ENCODE measurements at places on chromosomes 4 and X.
A peak's percentile ranks its signal among the peaks of the same experiment; 100 is the strongest.

DNA sequence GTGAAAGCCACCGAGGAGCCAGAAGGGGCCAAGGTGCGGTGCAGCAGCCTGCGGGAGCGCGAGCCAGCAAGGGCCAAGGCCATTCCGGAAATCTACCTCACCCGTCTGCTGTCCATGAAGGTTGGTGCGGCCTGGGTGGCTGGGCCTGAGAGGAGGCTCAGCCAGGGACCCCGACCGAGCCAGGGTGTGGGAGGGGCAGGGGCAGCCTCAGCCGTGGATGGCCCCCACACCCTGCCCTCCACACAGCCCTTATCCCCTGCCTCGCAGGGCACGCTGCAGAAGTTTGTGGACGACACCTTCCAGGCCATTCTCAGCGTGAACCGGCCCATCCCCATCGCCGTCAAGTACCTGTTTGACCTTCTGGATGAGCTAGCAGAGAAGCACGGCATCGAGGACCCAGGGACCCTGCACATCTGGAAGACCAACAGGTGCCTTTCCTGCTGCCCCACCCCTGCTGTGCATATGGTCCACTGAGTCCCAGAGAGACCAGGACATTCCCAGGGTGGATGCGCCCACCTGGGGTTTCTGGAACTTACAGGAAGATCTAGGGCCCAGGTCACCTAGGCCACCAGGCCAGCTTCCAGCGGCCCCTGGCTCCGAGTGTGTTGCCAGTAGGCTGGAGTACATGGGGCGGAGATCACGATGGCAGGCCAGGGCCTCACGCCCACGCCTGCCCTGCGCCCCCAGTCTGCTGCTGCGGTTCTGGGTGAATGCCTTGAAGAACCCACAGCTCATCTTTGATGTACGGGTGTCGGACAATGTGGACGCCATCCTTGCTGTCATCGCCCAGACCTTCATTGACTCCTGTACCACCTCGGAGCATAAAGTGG is 3.4 kb upstream of the SRPK3 start:
- no peak for DNase-seq

GRCh38 chr4:1195109-1195671 is 22.8 kb upstream of the SPON2 start:
- DNase-seq = no peak

DNA sequence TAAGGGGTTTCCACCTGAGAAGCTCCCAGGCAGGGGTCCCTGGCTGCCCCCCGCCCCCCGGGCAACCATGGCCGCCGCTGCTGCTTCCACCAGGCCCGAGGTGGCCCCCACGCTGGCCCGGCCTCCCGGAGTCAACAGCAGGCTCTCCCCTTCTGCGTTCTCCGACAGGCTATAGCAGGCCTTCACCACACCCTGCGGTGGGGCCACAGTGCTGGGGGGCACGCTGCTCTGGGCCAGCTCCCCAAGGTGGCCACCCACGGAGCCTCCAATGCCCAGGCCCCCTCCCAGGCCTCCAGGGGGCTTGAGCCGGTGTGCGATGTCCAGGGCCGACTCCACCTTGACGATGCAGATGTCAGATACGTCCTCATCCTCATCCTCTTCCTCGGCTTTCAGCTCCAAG is 72.5 kb downstream of the UBE2K start:
- no peak for DNase-seq

- no peak for DNase-seq
Measured at GRCh38 chrX:97416461-97416860, 532.8 kb downstream of the RPA4 start.

DNA sequence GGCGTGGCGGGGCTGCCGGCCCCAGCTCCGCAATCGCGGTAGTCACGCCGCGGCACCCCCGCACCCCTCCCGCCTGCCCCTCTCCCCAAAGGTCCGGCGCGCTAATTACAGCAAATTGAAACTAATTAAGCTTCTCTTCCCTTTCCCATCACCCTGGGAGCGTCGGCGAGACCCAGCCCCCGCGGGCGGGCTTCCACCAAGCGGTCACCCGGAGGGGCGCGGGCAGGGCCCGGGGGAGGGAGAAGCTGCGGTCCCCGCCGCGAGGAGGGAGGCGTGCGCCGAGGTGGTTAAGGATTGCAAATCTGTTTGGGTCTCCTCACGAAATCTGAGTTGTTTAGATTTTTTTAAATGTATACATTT is 13.1 kb downstream of the ARX start:
- DNase-seq = no peak

DNA sequence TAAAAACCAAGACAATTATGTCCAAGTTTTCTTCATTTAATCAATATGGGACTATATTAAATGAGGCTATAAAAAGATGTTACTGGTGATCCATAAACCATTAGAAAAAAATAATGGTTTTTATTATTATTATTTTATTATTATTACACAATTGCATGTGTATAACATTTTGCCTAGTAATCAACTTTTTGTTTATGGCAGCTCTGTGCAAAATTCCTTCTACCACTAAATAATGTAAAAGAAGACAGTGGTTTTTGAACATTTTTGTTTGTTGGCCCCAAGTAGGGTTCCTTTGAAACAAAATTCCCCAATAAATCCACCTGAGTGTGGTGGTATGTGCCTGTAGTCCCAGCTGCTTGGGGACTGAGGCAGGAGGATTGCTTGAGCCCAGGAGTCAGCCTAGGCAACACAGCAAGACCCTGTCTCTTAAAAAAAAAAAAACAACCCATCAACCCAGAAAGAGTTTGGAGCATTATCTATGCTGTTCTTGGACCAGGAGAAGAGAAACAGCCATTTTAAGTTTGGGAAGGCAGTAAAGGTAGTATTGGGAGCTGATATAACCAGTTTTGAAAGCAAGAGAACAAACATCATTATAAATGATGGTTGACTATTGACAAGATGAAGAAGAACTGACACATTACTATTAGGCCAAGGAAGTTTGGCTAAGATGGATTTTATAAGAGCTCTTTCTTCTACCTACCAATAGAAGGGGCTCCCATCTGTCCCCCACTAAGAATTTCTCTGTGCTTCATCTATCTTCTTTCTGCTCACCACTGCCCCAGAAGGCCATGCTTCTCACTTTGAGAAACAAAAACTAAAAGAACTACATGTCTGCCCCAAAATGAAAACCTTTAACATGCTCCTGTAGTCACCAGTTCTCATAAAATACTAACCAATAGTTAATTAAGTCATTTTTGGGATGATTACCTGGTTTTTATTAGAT is 2.2 kb downstream of the TMEM156 start:
- DNase-seq = no peak

- DNase-seq = no peak
Measured at GRCh38 chr4:183384983-183385382, 59.5 kb upstream of the CDKN2AIP start.

GRCh38 chrX:2374086-2374485 is 126.7 kb downstream of the DHRSX start:
- DNase-seq = peak; percentile 67

GRCh38 chrX:1330605-1331004 is 6.0 kb upstream of the IL3RA start:
- no peak for DNase-seq

DNA sequence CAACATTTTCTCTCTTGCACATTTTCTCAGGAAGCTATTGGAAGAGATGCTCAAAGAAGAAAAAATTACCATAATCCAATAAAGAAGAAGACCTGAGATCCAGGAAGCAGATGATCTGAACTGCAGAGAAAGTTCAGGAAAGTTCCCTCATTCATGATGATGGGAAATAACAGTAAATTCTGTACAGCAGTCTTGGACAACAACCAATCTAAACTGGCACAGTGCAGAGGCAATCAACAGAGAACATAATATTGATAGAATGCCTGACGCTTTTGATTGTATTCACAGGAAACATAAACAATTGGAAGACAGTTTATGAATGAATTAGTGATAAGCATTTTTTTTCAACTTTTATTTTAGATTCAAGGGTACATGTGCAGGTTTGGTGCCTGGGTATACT is 428.9 kb downstream of the KCTD8 start:
- DNase-seq = no peak

DNA sequence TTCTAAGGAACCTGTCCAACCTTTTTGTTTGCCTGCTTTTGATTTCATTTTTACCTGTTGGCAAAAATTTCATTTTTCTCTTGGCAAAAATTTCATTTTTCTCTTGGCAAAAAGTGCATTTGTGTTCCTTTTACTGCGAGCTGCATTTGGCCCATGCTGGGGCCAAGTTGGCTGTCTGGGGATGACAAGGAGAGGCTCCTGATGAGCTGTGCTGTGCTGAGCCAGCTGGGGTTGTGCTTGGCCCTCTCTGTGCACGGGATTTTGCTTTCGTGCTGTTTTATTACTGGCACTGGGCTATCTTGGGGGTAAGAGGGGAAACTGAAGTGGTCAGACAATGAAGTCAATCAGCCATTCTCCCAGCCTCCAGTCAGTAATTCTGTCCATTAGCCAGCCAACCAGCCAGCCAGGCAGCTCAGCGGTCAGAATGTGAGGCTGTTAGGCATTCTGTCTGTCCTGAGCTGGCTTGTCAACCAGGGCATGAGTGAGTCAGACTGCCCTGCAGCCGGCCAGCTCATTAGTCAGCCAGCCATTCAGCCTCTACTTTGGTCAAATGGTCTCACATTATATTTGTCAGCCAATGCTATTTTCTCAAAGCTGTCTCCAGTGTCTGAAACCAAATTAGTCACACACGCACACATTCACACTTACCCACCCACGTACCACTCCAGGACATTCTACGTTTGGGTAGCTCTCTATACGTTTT is 56.9 kb upstream of the PRPS1 start:
- peak; percentile 93 for DNase-seq

GRCh38 chr4:83905952-83906351 is 370.0 kb downstream of the GPAT3 start:
- DNase-seq = no peak

- peak; percentile 77 for DNase-seq
Measured at GRCh38 chrX:8988446-8988845, 45.5 kb downstream of the FAM9B start.

GRCh38 chr4:48913346-48913745 is 6.8 kb upstream of the OCIAD2 start:
- DNase-seq = peak; percentile 90

GRCh38 chr4:182380771-182381181 is 137.6 kb downstream of the TENM3 start:
- DNase-seq = no peak

DNA sequence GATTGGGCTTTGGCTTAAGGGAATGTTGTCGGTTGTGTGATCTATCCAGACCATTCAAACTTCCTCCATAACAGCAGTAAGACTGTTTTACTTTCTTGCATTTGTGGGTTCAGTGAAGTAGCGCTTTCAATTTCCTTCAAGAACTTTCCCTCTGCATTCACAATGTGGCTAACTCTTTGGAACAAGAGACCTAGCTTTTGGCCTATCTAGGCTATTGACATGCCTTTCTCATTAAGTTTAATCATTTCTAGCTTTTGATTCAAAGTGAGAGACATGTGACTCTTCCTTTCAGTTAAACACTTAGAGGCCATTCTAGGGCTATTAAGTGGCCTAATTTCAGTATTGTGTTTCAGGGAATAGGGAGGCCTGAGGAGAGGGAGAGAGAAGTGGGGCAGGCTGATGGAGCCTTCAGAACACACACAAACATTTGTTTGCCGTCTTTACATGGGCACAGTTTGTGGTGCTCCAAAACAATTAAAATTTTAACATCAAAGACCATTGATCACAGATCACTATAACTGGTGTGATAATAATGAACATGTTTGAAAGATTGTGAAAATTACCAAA is 34.1 kb downstream of the ADH5 start:
- DNase-seq = no peak

DNA sequence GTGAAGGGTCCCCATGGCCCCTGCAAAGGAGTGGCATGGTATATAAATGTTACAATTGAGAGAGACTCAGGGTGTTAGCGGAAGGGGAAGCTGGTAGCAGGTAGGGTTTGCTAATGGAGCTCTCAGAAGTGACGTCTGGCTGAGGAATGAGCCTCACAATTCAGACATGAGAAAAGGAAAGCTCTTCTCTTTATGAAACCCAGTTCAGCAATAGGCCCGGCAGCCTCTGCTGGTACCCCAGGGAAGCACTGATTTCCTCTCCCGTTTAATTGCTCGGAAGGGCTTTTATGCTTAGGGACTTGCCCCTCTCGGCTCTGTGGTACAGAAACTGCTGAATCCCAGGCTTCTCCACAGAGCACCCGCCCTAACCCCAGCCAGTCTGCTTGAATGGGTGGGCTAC is 19.4 kb upstream of the AFAP1 start:
- DNase-seq = no peak

DNA sequence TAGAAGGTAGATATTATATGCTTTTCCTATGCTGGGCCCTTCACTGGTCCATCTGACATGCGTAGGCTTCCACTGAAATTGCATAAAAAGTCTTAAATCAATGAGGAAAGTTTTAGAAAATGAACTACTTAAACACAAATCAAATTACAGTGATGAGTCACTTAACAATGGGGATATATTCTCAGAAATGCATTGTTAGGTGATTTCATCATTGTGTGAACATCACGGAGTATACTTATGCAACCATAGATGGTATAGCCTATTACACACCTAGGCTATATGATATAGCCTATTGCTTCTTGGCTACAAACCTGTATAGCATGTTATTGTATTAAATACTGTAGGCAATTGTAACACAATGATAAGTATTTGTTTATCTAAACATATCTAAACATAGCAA is 10.3 kb downstream of the STAP1 start:
- DNase-seq = peak; percentile 41

DNA sequence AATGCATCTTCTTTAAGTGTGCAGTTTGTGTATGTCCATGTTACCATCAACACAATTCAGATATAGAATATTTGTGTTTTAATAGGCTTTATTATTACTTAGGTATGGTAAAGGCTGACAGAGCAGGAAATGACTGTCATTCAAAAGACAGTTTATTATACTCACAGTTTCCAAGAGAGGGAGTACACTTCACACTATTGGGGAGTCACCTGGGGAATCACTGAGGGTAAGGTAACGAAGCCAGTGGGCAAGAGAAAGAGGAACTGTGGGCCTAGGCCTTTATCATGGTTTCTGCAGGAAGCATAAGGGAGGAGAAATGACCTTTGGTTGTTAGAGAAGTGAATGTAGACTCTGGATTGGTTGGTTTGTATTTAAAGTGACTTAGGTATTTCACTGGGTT is 235.1 kb upstream of the HCCS start:
- no peak for DNase-seq

DNA sequence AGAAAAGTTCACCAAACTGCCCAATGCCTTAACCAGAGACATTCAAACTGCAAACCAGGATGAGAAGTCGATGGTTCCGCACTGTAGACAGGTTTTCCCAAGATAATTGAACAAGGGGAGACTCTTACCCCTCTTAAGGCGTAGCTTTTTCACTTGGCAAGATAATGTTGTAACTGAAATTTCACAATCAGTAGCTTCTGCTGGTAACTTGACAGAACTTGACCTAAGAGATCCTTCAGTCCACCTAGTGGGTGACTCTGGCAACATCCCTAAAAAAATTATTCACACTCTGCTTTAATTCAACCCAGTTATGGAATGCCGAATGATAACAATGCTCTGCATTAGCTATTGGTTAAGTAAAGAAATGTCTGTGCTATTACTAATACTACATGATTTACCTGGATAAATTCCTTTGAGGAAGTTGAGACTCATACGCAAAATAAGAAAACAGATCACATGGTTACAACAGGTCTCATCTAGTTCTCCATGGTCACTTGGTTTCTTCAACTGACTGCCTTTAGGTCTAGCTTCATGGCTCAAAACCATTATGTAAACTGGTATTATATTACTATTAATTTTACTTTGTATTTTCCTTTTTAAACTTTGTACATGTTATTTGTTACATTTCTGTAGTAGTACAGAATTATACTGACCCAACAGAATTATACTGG is 9.1 kb downstream of the ELF2 start:
- DNase-seq = peak; percentile 75

GRCh38 chr4:120844528-120844921 is 78.0 kb downstream of the PRDM5 start:
- no peak for DNase-seq
